Epithelial cell of proximal tubule (primary cell): ENCODE measurements at places on chromosomes 16 and 17. TPM values are rescaled to one million over a fixed set of nuclear protein-coding genes. Genes with fewer than 3 reads are reported as not detected.

CCL16 gene
- total RNA-seq, result not detected in 2 replicates

UNC45B gene
- total RNA-seq, result not detected in 2 replicates

ARRB2 gene
- 19.9 and 20.0 TPM in 2 replicates for total RNA-seq

DNA sequence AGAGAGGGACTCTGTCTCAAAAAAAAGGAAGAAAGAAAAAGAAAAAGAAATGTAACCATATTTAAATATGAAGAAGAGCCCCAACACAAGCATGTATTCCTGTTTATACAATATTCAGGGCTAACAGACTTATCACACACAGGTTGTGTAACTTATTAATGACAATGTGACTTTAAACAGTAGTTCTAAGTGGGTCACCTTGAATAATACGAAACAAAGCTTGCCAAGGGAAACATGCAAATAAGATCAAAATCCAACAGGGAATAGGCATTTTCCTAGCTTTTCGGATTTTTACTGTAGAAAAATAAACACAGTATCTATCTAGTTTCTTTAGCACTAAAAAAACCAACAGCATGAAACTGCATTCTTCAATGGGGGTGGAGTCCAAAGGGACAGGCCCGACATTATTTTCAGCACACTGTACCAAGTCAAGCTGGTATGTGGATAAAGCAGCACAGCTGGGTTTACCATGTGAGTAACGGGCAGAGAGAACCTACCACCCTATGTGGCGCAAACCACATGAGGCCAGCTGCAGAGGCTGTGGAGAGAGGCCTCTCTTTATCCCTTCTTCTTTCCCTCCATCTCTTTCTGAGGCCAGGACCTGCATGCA is 45.3 kb downstream of the TOM1L2 start:
- no peak for DNase-seq

GRCh38 chr17:50239937-50240336 is 34.3 kb upstream of the TMEM92 start:
- DNase-seq, result no peak

GRCh38 chr17:4249452-4250029 is 14.2 kb downstream of the ANKFY1 start:
- DNase-seq, result no peak

GRCh38 chr17:56594320-56595107 is 1.0 kb downstream of the NOG start:
- no peak for DNase-seq
